ENCODE measurements at places on chromosomes 12 and 14.
A peak's percentile ranks its signal among the peaks of the same experiment; 100 is the strongest.

- DNase-seq = no peak
Observed at GRCh38 chr12:113899561-113900471, 66.3 kb downstream of the RBM19 start.

DNA sequence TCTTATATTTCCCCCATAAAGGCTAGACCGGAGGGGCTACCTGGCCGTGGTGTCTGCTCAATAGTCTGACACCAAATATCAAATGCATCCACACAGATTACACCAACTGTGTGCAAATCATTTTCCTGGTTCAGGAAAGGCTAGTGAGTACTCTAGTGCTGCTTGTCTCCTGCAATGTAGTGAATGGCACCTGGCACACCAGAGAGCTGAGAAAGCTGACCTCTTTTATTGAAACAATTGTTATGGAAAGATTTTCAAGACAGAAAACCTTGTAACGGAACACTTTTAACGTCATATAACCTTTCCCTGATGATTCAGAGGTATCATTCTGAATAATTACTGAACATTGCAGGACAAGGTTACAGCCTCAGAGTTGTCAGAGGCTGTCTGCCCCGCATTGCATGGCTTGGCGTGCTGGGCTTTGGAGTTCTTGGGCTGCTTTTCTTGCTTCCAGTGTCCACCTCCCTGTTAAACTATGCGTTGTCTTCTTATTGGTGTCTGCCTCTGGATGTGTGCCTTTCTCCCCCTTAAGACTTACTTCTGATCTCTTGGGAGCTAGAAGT is 40.7 kb upstream of the HDAC7 start:
- no peak for DNase-seq

DNA sequence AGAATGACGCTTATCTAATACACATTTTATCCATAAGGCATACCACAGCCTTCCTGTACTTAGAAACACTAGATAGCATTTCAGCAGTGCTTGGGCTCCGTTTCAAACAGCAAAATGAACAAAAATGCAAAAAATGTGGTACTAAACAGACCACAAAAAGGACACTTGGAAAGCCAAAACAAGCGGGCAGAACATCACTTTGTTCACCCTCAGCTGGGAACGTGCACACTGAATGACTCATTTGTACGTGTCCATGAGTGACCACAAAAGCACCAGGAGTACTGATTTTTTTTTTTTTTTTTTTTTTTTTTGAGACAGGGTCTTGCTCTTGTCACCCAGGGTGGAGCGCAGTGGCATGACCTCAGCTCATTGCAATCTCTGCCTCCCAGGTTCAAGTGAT is 8.9 kb upstream of the FOXN3 start:
- no peak for DNase-seq

DNA sequence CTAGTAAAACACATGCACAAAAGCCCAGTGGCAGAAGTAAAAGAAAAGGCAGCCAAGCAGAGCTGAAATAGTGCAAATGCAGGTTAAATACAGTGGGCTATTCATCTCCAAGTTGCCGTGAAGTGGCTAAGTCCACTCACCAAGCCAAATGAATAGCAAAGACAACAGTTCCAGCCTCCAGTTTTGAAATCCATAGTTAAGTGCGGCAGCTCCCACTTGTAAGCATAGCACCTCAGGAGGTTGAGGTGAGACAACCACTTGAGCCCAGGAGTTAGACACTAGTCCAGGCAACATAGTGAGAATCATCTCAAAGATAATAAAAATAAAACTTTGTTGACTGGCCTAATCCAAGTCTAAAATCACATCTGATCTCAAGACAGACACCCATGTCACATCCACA is 9.8 kb upstream of the PHLDA1 start:
- DNase-seq = no peak

GRCh38 chr12:111904446-111904975 is 62.5 kb downstream of the MAPKAPK5 start:
- DNase-seq = no peak

DNA sequence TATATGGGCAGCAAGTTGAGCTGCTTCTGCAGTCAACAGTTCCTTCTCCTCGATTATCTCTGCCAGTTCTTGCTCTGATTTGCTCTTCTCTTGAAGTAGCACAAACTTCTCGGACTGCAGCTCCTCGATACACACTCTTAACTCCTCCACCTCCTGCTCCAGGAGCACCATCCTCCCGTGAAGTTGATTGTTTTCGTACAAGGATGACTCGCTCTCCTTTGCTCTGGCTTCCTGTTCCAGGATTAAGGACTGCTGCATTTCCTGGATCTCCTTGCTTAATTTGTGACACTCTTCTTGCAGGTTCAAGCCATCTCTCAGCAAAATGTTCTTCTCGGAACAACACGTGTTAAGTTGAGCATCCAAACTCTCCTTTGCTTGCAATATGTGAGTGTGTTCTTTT is 56.2 kb upstream of the VPS33A start:
- DNase-seq = no peak

DNA sequence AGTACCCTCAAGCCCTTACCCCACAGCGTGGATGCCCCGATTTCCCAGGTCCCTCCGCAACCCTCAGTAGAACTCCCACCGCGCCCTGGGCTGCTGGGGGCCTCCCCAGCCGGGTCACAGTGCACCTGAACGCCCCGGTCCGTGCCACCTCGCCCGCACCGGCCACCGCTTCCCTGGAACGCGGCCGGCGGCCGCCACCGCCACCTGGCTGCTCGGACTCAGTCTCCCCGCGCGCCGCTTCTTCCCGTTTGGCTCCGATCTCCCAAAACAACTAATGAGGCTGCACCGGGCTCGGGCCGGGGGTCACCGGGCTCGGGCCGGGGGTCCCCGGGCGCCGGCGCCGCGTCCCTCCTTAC is 1.0 kb downstream of the ITPK1 start:
- no peak for DNase-seq

GRCh38 chr14:39469094-39469710 is 37.0 kb upstream of the FBXO33 start:
- no peak for DNase-seq

- DNase-seq = no peak
Observed at GRCh38 chr12:34341362-34341733, 319.1 kb downstream of the ALG10 start.

DNA sequence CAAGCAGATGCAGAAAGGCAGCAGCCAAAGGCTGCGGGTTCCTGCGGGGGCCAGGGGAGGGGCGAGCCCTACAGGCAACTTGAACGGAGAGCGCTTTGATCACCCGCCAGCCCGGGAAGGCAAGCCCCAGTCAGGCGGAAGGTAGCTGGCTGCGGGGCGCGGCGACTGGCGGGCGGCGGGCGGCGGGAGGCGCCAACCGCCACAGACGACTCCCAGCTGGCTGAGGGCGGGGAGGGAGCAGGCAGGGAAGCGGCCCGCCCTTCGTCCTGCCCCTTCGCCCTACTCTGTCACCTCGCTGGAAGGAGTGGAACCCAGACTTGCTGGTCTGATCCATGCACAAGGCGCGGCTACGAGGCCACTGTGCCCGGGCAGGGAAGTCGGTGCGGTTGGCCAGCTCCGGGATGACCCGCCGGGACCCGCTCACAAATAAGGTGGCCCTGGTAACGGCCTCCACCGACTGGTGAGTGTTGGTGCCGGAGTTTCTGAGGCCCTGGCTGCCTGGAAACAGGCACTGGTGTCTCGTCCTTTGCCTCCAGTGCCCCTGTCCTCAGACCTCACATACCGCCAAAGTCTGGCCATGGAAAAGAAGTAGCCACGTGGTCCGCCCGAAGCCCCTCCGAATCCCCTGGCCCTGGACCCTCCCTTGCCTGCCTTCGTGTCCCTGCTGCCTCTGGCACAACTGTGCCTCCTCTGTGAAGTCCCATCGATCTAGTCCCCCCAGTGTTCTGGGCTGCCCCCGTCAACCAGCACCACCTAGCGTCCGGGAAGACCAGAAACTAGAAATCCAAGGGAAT is 15.4 kb upstream of the CARMIL3 start:
- DNase-seq = peak; percentile 33

- no peak for DNase-seq
Observed at GRCh38 chr12:101002696-101003419, 207.2 kb downstream of the SLC5A8 start.

- DNase-seq = no peak
Observed at GRCh38 chr12:62552906-62553556, 86.4 kb downstream of the MON2 start.

- no peak for DNase-seq
Observed at GRCh38 chr14:67883717-67884116, 64.1 kb downstream of the RAD51B start.

DNA sequence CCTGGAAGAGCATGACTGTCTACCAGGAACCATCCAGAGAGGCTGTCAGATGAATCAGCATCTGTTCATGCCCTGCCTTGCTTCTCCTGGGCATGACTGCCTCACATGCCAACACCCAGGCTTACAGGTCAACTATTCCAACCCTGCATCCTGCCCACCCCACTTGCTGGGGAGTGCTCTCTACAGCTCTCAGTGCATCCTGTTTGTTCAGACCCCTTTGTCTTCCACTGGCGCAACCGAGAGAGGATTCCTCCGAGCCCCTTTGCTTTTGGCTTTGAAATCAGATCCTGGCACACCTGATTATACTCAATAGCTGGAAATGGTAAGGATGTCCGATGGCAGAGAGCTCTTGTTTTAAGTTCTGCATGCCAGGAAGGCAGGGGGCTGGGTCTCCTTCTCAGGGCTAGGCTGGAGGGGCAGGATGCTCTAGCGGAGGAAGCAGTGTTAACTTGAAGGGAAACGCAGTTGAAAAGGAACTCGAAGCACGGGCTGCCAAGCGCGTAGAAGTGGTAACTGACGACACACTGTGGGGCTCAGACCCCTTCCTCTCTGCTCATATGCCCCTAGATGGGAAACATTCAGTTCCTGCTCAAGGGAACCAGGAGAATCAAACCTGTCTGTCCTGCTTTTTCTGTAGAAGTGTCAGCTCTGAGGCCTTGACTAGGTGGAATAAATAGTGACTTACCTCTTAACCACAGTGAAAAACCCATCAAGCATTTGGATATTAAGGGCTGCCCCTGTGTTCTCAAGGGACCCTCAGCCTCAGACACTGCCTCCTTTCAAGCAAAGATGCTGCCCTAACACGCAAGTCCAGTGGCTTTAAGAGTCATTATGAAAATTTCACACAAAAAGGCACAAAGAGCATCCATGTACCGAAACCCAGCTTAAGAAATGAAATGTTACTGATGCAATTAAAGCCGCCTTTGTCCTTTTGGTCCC is 297.5 kb downstream of the ZFP36L1 start:
- DNase-seq = no peak

DNA sequence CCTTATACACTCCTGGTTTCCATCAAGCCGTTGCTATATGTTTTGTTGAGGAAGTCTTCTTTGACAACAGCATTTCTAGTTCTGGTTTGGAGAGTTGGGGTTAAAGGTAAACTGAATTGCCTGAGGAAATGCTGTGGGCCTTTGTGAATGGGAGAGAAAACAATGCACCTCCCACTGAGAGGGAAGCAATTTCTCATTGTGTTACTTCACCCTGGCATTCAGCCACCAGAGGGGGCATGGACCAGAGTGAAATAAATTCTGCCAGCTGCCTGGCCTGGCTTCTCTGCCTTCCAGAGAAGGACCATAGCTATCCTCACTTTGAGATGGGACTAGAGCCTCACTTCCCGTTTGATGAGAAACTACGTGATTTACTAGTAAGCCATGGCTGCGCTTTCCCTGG is 475.3 kb downstream of the EGLN3 start:
- DNase-seq = no peak

DNA sequence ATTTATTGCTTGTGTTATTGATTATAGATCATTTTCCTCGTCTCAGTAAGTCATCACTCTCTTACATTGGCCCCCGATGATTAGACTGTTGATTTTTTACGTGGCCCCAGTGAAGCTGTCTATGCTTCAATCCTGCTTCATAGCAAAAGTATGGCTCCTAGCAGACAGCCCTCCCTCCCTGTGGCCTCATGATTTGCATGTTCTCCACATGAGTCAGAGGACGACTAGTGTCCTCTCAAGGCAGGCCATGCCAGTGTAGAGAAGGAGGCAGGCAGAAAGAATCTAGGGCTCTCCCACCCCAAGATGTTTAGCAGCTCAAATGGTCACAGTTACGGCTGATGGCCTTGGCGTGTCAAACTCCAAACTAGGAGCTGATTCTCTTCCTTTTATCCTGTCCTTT is 59.6 kb downstream of the FIGNL2 start:
- DNase-seq = no peak

- no peak for DNase-seq
Observed at GRCh38 chr12:56670836-56671235, 17.2 kb downstream of the PTGES3 start.

GRCh38 chr12:88432531-88433490 is 147.5 kb downstream of the KITLG start:
- no peak for DNase-seq

- DNase-seq = no peak
Observed at GRCh38 chr14:32761381-32761968, 177.2 kb upstream of the NPAS3 start.

DNA sequence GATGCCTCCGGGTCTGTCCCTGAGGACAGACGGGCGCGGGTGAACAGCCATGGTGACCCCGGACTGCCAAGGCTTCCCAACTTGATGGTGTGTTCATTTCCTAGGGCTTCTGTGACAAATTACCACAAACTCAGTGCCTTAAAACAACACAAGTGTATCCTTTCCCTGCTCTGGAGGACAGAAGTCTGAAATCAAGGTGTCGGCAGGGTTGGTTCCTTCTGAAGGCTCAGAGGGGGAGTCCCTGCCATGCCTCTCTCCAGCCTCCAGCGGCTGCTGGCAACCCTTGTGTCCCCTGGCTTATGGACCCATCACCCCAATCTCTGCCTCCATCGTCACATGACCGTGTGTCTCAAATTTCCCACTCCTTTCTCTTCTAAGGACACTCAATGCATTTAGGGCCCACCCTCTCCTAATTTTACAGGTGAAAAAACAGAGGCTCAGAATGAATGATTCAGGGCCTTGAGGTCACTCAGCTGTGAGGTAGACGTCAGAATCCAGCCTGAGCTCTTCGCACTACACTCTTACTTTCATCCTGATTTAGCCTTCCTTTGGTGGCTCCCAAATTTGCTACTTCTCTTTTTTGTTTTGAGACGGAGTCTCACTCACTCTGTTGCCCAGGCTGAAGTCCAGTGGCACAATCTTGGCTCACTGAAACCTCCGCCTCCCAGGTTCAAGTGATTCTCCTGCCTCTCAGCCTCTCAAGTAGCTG is 45.4 kb downstream of the VCPKMT start:
- DNase-seq = no peak

DNA sequence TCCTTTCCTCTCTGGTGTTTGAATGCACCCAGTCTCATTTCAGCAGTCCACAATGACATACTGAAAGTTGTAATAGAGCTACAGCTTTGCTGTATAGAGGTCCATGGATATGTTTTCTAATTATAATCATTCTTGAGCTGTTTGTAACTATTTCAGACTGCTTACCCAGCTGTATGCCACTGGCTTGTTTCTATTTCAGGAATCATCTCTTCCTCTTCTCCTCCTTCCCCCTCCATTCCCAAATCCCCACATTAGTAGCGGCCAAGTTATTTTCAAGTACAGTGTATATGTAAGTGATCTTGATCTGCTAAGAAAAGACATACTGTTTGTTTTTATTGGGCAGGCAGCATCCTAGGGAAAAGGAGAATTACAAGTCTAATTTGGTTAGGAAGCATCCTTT is 775.0 kb downstream of the DIO2 start:
- DNase-seq = no peak

- DNase-seq = no peak
Observed at GRCh38 chr12:20439626-20440025, 71.3 kb downstream of the PDE3A start.
